Bronchial epithelial cell (primary cell): ENCODE measurements at places on chromosomes 16 and 17. TPM values are rescaled to one million over a fixed set of nuclear protein-coding genes. Genes with fewer than 3 reads are reported as not detected.

DNA sequence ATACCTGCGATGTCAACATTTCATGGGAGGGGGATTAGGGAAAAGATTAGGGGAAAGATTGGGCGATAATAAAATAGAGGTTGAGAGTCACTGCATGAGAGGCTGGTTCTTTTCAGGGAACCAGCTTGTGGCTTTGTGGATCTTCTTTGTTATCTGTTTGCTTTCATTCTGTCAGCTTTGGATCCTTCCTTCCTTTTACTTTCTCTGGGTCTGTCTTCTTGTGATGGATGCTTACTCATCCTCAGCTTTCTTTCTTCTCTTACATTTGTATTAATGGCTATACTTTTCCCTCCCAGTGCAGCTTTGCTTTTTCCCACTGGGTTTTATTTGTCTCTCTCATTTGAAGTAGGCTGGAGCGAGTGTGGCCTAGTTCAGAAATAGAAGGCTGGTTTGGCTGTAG lies 47.1 kb downstream of the RPTOR start:
- no peak for DNase-seq

Gene CCL14
- total RNA-seq, result not detected in 2 replicates

- peak; percentile 39 for DNase-seq
These were observed 116.9 kb downstream of the TANC2 start for GRCh38 chr17:63082952-63083351.

- DNase-seq, result no peak
These were observed 91.3 kb downstream of the KATNIP start for GRCh38 chr16:27641260-27641659.
